Activated CD8-positive, alpha-beta T cell treated with anti-CD3 and anti-CD28 coated beads, Interleukin-2, amount 10 ng/mL, durations not matched to agents 7 days and 5 days (primary cell): ENCODE measurements at places on chromosomes 7 and 10. TPM values are rescaled to one million over a fixed set of nuclear protein-coding genes. Genes with fewer than 3 reads are reported as not detected.

- no peak for DNase-seq
These were observed 124.7 kb downstream of the PTPN20 start for GRCh38 chr10:47035819-47036337.

GRCh38 chr7:65404020-65404419 is 30.4 kb downstream of the ZNF92 start:
- no peak for DNase-seq

- DNase-seq, result peak; percentile 29
These were observed 994 bp upstream of the CYP51A1 start for GRCh38 chr7:92135052-92135889.

DNA sequence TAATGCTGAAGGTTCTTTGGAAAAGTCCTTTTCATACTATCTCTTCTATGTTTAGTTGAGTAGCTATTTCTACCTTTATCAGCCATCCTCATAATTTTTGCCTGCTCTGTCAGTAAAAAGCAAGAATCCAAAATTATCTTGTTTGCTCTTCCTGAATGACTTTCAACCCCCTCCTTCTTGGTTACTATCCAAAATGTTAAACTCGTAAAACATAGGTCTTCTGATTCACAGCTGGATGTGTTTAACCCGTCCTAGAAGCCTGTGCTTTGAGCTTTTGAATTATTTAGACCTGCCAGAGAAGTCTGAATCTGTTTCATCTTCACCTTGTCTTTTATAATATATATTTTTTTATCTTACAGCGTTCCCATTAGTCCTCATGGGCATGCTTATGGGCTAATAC is 136.4 kb upstream of the MDFIC start:
- no peak for DNase-seq

The LIPN gene
- total RNA-seq, result not detected

DNA sequence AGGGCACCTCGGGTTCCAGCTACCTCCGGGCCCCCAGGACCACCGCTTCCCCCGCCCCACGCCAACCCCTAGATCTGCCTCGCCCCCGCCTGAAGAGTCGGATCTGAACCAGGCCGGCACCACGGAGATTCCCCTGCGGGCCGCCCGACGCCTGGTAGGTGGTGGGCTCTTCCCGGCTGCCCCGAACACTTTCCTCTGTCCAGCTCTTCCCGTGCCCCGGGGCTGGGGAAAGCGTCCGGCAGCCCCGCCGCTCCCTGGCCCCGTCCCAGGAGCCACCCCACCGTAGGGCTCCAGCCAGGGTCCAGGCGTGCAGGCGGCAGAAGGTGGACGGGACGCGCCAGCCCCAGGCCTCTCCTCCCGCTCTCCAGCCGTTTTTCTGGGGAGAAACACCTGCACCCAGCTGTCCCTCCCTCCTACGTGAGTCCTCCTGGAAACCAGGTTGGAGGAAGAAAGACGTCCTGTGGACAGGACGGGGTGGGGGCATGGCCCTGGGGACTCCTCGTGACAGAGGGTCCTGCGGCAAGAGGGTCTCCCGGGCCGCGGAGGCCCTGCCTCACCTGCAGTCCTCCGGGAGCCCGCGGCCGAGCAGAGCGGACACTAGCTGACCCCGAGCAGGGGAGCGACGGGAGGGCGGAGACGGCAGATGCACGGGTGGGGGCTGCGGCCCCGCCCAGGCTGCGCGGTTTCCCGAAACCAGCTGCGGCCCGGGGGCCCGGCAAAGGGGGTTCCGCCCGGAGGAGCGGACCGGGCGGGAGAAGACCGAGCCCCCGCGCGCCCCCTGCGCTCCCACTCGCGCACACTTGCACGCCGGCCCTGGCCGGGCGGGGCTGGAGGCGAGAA is at the start of gene TMEM176B:
TSS of gene TMEM176B (minus strand) at position 624 of the 840 bp plus-strand sequence. CDS start 3,795 bp downstream, outside the sequence.
- no peak for DNase-seq

DNA sequence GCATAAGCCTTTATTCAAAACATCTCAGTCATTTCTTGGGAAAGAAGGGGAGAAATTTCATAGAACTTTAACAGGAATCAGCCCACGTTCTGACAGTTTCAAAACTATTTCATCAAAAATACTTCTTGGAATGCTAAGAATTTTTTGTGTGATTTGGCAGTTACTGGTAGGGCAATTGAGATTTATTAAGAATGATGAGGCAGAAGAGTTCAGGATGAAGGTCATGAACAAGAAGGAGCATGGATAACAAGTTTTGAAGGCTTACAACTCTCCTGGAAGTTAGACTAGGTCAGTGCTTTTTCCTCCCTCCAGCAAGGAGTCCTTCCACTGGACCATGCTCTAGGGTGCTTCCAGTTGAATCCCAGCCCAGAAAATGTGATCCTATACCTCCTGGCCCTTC is 569.9 kb downstream of the ANKRD7 start:
- DNase-seq, result no peak

The CDK14 gene
- total RNA-seq, result not detected

DNA sequence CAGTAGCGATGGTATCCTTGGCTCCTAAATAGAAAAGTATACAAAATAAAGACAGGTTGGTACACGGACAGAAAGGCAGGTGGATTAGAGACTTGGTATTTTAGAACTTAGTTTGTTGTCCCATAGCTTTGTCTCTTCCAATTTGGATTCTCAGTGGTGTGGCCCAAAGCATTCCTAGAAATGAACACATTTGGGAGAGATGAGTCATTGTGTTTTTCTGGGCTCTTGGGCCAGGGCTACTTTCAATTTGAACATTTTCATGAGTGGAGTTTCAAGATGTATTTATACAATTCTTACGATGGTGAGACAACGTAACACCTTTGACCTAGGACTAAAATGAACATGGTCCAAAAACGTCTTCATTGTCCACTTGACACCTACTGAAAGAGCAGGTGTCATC is 225.1 kb upstream of the YAE1 start:
- no peak for DNase-seq

- no peak for DNase-seq
These were observed 715.3 kb downstream of the NXPH1 start for GRCh38 chr7:9148687-9149086.
